HepG2 (cell line): ENCODE measurements at places on chromosomes 7 and 10. TPM values are rescaled to one million over a fixed set of nuclear protein-coding genes. Genes with fewer than 3 reads are reported as not detected.

The PTPRZ1 gene
- not detected in 2 replicates for total RNA-seq

DNA sequence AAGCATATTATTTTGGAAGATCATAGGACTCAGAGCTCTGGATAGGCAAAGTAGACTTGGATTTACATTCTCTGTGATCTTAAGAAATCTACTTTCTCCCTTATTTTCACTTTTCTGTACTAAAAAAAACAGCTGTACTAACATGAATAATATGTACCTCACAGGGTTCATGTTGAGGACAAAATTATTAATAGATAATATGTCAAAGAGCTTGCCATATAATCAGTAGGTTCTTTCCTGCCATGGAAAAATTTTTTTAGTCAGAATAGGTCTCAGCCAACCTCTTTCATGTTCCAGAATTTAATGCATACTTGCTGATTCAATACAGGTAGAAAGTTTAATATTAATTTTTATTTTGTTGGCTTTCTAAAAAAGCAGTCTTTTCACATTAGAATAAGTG, 780.3 kb upstream of the C7orf33 start:
- H3K4me3 ChIP-seq, result no peak overlapping the region
- H3K27me3 ChIP-seq, result no peaks in the 10 kb centered on the region
- DNase-seq, result no peak
- H3K27ac ChIP-seq, result no peak overlapping the region

GRCh38 chr10:127013691-127014473, 108.7 kb downstream of the DOCK1 start:
- H3K4me3 ChIP-seq, result no peak overlapping the region
- DNase-seq, result no peak
- peaks cover 50% of the 10 kb centered on the region; the same call in 2 of the 3 replicates for H3K36me3 ChIP-seq

GRCh38 chr7:121094829-121095228, 106.3 kb downstream of the CPED1 start:
- H3K36me3 ChIP-seq, result no peaks in the 10 kb centered on the region
- no peak overlapping the region for H3K4me3 ChIP-seq
- no peaks in the 10 kb centered on the region for H3K4me1 ChIP-seq
- H3K27ac ChIP-seq, result no peak overlapping the region
- no peaks in the 10 kb centered on the region for H3K27me3 ChIP-seq
- DNase-seq, result no peak

GRCh38 chr7:23093111-23093510, 12.5 kb upstream of the KLHL7 start:
- no peaks in the 10 kb centered on the region for H3K4me1 ChIP-seq
- H3K4me3 ChIP-seq, result no peak overlapping the region
- no peaks in the 10 kb centered on the region for H3K36me3 ChIP-seq
- no peak overlapping the region for H3K27ac ChIP-seq
- peaks cover 6% of the 10 kb centered on the region; the same call in 1 of the 3 replicates for H3K27me3 ChIP-seq

The TBX20 gene
- total RNA-seq, result not detected in 2 replicates

The HMX3 gene
- total RNA-seq, result not detected in 2 replicates

DNA sequence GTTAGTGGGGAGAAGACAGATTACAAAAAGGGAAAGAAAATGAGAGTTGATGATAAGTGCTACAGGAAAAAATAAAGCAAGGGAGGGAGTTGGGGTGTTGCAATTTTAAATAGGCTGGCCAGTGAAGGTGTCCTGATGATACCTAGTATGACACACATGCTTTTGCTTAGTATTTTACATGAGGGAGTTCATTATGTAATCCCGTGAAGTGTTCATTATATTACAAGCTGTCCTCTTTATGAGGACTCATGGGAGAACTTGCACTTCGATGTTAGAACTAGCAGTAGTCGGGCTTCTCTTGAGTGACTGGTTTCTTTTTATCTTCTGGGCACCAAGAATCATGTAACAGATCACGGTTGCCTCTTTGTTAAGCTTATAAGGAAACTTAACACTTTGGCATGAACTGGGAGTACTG, 102.3 kb upstream of the MTPN start:
- H3K4me3 ChIP-seq, result no peak overlapping the region
- H3K27ac ChIP-seq, result no peak overlapping the region
- no peaks in the 10 kb centered on the region for H3K27me3 ChIP-seq
- no peaks in the 10 kb centered on the region for H3K36me3 ChIP-seq
- DNase-seq, result no peak
